ENCODE measurements at places on chromosomes 6 and 20.

DNA sequence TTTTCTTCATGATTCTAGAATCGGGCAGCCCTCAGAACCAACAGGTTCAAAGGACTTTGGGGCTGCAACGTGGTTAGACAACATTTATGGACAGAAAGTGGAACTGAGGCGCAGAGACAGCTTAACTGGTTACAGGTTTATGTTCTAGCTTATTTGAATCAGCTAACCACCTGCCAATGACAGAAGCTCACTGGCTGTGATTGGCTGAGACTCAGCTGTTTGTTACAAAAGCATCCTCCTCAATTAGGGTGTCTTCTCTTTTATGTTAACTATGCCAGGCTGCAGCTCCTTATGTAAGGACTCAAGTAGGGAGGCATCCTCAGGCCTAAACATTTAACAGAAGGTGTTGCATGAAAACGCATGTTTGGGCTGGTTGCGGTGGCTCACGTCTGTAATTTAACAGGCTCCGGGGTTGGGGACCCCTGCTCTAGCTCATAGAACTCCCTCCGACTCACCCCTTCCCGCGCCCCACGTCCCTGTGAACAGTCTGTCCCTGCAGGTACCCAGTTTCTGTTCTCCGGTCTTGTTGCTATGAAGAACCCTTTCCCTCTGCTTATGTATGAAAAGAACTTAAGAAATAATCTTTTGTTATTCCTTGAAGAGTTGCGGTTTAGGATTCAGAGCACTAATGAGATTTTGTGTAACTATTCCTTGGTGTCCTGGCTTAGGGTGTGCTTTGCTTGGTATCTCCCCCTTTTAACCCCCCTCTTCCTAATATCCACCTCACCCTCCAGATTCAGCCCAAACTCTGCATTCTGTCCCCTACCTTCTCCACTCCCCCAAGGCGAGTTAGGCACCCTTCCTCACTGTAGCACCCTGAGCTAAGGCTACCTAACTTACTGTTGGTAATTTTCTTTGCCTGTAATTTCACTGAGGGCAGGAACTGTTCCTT, 1.2 kb upstream of the TMEM181 start:
- no peak for DNase-seq

DNA sequence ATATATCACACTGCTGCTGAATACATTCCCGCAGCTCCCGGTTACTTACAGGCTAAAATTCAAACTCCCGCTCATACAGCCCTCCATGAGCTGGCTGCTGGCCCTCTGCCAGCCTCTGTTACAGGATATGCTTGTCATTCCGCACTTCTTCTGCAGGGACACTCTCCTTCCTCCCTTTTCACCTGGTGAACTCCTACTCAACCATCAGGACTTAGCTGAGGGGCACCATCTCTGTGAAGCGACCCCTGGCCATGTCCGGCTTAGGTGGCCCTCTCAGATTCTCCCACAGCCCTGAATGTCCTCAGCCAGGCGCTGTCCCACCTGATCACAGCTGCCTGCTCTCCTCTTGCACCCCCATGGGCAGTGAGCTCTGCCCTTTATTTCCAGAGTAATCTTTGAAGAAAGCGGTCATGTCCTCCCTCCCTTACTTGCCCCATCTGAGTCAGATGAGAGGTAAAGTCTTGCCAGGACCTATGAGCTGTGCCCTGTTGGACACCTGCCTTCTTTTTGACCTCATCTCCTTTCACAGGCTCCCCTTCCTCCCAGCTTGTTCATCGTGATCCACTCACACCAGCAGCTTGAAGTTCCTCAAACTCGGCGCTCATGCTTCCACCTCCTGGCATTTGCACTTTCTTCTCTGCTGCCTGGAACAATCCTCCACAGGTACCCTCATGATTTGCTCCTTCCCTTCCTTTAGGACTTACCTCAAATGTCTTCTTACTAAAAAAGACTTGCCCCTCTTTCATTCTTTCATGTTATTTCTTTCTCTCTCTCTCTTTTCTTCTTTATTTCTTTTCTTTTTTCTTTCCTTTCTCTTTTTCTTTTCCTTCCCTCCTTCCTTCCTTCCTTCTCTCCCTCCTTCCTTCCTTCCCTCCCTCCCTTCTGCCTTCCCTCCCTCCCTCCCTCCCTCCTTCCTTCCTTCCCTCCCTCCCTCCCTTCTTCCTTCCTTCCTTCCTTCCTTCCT, 5.6 kb downstream of the CYP24A1 start:
- DNase-seq, result no peak

DNA sequence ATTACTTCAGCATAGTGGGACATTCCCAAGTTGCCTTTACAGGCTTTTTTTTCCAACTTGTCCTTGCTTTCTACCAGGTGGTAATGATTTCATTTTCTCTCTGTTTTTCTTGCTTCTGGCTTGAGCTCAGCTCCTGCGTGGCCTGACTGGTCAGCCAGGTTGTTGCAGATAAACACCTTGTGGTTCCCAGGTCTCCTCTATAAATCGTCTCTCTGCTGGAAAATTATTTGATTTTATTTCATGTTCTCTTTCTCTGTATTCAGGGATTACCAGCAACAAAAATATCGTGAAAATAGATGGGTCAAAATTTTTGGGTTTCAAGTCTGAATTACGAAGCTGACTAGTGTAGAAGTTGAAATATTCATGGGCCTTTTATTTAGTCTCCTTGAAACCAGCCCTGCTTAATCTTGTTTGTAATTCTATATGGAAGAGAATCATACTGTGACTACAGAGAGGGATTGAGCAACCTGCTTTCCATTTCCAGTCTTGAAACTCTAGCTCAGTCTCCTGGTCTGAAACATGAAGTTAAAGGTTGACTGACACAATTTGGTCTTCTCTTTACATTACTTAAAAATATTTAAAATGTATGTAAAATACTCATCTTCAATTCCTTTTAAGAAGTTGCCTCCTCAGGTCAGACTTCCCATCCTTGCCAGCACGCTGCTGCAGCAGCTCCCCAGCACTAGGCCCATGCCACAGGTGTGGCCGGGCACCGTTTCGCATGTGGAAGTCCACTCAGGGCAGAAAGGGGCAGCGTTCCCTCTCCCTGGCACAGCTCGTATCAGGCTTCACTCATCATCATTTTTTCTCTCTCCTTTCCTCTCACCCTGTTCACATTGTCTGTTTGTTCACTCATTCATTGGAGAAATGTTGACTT, 7.1 kb downstream of the DUSP22 start:
- DNase-seq, result no peak

GRCh38 chr20:22824077-22824476, 211.0 kb upstream of the SSTR4 start:
- DNase-seq, result no peak

- DNase-seq, result no peak
Measured at GRCh38 chr6:150276937-150277742, 91.7 kb upstream of the IYD start.

DNA sequence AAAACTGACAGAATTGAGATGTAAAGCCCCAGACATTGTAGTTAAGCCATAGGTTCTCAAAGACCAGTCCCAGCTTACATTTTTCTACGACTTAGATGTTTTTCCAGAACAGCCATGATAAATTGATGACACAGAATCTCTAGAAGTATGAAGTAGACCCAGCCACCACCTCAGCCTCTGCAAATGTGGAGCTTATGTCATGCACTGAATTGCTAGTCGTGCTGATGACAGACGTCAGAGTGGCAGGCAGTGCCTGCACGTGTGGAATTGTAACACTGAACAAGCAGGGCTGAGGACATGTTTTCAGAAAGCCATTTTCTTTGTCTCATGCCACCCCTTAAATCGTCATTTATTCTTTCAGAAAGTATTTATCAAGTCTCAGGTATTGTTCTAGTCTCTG, 72.4 kb upstream of the TMEM181 start:
- DNase-seq, result no peak

- no peak for DNase-seq
Measured at GRCh38 chr20:2849529-2849928, 9.0 kb downstream of the VPS16 start.

DNA sequence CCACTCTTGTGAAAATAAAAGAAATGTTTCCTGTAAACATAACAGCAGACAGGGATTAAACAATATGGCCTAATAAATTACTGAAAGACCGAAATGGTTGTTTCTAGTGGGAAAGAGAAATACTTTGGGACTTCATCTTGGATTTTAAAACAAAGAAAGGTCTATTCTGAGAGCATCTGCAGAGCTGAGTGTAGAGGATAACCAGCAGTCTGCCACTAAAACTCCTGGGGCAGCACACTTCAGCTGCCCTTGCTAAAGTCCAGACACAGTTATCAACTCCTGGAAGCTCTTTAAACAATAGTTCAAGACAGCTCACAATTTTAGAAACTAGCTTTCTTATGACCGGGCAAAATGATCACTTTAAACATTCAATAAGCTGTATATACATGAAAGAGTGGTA, 38.6 kb downstream of the AKIRIN2 start:
- no peak for DNase-seq

GRCh38 chr6:136526196-136526930, 23.9 kb downstream of the MAP7 start:
- peak; percentile 52 for DNase-seq

GRCh38 chr20:12535316-12535715, 473.5 kb upstream of the SPTLC3 start:
- no peak for DNase-seq

DNA sequence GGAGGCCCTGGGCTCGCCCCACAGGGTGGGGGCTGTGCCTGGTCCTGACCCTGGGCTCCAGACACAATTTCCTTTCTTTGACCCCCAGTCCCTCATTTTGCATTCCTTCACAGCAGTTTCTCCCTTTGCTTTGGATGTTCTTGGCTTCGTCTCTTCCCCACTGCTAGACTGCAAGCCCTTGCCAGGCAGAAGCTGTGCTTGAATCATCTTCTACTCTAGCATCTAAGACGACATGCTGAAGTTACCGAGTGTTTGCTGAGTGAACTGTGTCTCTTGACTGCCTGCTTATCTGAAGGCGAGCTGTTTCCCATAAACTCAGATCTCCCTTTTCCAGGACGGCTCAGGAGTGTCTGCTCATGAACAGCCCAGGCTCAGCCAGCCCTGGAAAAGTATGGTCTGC, 14.3 kb upstream of the SYNDIG1 start:
- no peak for DNase-seq

GRCh38 chr20:38129248-38129865, 35.7 kb downstream of the TGM2 start:
- DNase-seq, result no peak

- no peak for DNase-seq
Measured at GRCh38 chr20:16606468-16607070, 33.3 kb upstream of the KIF16B start.

- DNase-seq, result no peak
Measured at GRCh38 chr6:126620719-126621118, 280.8 kb downstream of the CENPW start.

- no peak for DNase-seq
Measured at GRCh38 chr6:152184573-152184916, 377.1 kb downstream of the ESR1 start.

DNA sequence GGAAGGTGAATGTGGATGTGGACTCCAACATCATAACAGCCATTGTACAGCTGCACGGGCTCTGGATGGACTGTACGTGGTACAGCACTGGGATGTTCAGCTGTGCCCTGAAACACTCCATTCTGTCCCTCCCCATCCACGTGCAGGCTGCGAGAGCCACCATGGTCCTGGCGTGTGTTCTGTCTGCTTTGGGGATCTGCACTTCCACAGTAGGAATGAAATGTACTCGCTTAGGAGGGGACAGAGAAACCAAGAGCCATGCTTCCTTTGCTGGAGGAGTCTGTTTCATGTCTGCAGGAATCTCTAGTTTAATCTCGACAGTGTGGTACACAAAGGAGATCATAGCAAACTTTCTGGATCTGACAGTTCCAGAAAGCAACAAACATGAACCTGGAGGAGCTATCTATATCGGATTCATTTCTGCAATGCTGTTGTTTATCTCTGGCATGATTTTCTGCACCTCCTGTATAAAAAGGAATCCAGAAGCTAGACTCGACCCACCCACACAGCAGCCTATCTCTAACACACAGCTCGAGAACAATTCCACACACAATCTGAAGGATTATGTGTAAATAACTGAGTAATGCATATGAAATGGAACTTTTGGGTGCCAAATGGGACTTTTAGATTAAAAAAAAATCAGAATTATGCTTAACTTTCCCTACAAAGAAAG, 12.1 kb downstream of the CLDN20 start:
- DNase-seq, result no peak

- no peak for DNase-seq
Measured at GRCh38 chr6:14440215-14440910, 322.8 kb downstream of the CD83 start.

GRCh38 chr20:32354592-32355416, 3.3 kb upstream of the ASXL1 start:
- DNase-seq, result peak; percentile 80

DNA sequence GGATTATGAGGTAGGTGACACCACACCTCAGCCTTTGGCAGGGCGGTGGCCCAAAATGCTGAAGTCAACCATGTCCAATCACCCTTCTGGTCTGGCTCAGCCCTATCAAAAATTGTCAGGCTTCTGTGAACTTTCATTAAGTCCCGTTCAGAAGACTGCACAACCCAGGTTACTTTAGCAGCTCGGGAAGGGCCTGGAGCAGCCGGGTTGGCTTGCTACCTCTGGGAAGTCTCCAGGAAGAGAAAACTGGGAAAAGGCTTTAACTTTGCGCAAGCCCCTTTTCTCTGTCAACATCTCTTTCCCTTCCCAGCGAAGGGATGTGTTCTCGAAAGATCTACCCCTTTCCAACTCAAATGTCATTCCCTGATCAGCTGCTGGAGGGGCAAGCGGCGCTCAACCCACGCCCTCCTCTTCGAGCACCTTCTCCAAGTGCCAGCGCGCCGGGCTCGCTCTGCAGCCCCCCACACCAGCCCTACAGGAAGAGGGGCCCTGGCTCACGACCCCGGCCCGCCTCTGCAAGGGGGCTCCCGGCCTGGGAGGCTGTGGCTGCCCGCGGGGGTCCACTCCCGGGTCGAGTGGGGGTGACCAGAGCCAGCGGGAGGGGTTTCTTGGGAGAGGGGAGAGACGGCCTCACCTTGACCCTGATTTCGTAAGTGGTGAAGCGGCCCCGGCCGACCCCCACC, 573 bp downstream of the SNX3 start:
- peak; percentile 38 for DNase-seq

DNA sequence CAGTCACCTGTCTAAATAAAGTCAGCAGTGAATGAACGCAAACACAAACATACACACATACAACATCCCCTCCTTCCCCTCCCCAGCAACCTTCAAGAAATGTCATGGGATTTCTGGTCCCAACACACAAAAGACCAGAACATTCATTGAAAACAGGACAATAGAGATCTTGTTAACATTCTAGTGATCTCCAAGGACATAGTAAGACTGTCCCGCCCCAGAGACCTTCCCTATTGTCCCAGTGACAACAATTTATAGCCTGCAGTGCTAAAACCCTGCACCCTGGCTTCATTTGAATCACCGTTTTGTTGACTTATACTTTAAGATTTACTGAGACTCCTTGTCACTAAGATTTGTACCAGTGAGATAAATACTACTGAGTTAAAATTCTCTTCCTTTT, 143.9 kb upstream of the NOX3 start:
- DNase-seq, result no peak

DNA sequence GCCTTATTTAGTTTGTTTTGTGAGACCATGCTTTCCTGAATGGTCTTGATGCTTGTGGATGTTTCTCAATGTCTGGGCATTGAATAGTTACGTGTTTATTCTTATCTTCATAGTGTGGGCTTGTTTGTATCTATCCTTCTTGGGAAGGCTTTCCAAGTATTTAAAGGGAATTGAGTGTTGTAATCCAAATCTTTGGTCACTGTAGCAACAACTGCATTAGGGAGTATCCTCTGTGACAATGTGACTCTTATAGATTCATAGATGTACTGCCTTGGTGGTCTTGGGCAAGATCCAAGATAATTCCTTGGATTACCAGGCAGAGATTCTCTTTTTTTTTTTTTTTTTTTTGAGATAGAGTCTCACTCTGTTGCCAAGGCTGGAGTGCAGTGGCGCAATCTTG, 598.4 kb downstream of the CBLN4 start:
- no peak for DNase-seq

GRCh38 chr20:63837479-63837878, 6.4 kb upstream of the ZBTB46 start:
- DNase-seq, result no peak

Data from activated CD4-positive, alpha-beta T cell treated with anti-CD3 and anti-CD28 coated beads, Interleukin-2, Interleukin-6, amounts not matched to agents 100 ng/mL and 50 ng/mL, durations not matched to agents 16 hours and 8 hours (primary cell).